ENCODE measurements at places on chromosomes 13 and 19. TPM values are rescaled to one million over a fixed set of nuclear protein-coding genes. Genes with fewer than 3 reads are reported as not detected.

GRCh38 chr13:68027306-68027705 is 797.2 kb upstream of the PCDH9 start:
- no peak overlapping the region for H3K27ac ChIP-seq
- H3K4me1 ChIP-seq, result no peaks in the 10 kb centered on the region
- H3K27me3 ChIP-seq, result no peaks in the 10 kb centered on the region
- no peak overlapping the region for H3K4me3 ChIP-seq

GRCh38 chr19:52296773-52297600 is at the start of gene ZNF480:
ZNF480 (plus strand) TSS chr19:52297169; CDS start chr19:52300413, 3,244 bp downstream.
- peak within 1 kb of the TSS; percentile 84 for H3K4me3 ChIP-seq
- DNase-seq, result peak; percentile 26
- no peaks in the 10 kb centered on the region for H3K27me3 ChIP-seq
- peaks cover 4% of the 10 kb centered on the region for H3K4me1 ChIP-seq
- peaks cover 20% of the 10 kb centered on the region for H3K36me3 ChIP-seq

- peaks cover 18% of the 10 kb centered on the region for H3K27me3 ChIP-seq
- H3K36me3 ChIP-seq, result no peaks in the 10 kb centered on the region
- H3K27ac ChIP-seq, result no peak overlapping the region
- peak overlapping the region; percentile 59 for H3K4me3 ChIP-seq
These were observed 572 bp downstream of the SHISA2 start for GRCh38 chr13:26051231-26051656.

GRCh38 chr19:7294558-7295212 is 471 bp upstream of the INSR start:
- peaks cover 5% of the 10 kb centered on the region for H3K4me1 ChIP-seq
- no peaks in the 10 kb centered on the region for H3K36me3 ChIP-seq
- H3K4me3 ChIP-seq, result peak overlapping the region; percentile 94

The C5AR1 gene
- 9.3 TPM for total RNA-seq

DNA sequence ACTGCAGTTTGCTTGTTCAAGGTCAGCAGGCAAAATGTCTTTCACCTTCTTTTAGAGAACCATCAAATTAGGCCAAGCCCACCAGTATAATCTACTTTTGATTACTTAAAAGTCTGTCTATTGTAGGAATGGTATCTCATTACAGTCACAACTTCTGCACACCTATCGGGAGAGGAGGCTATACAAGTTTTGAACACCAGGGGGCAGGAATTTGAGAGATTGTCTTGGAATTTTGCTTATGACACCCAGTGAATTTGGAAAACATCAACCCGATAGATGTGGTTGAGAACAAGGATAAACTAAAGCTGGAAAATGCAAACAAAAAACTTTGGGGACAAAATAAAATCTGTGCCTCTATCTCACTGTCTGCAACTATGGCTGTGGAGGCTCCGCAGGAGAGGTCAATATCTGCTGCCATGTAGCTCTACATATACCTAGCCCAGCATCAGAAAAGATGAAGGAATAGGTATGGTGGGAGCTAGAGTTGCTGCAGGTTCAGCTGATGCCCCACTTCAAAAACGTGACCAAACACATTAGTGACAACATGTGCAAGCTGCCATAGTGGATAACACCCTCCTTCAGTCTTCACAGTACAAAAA is 1299.2 kb upstream of the SPRY2 start:
- DNase-seq, result no peak
- H3K4me1 ChIP-seq, result no peaks in the 10 kb centered on the region

DNA sequence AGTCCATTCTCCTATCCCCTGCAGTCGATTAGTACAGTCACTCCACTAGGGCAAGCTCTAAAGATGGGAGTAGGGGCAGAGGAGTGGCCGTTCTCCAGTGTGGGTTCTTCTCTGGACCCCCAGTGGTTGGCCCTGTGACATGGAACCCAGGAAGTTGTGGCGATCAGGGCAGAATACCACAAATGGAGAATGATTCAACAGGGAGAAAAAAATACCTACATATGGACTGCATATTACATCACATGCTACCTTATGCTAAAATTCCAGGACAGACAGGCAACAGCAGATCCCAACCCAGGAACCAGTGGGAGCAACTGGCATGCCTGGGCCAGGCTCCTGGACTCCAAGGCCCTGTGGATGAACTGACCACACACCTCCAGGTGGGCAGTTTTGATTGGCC is 20.4 kb downstream of the POU2F2 start:
- H3K4me3 ChIP-seq, result no peak overlapping the region
- no peaks in the 10 kb centered on the region for H3K36me3 ChIP-seq
- no peaks in the 10 kb centered on the region for H3K27me3 ChIP-seq
- H3K4me1 ChIP-seq, result peaks cover 6% of the 10 kb centered on the region
- no peak overlapping the region for H3K27ac ChIP-seq
- DNase-seq, result no peak

DNA sequence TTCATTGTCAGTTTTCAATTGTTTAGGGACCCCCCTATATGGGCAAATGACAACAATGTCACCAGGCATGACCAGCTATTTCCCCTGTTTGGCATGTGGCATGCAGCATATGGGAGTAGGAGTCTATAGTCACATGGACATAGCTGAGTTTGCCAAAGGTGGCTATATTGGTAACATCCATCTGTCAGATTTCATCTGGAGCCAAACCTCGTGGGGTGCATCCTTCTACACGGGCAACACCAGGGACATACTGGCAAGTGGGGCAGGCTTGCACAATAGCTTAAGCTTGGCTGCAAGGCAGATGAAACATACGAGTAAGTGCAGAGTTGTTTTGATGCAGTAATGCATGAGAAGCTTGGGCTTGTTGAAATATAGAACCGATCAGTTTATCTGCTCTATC is 24.5 kb upstream of the ZNF816 start:
- H3K4me1 ChIP-seq, result peaks cover 3% of the 10 kb centered on the region
- H3K4me3 ChIP-seq, result no peak overlapping the region
- H3K36me3 ChIP-seq, result peaks cover 39% of the 10 kb centered on the region
- no peak for DNase-seq
